ENCODE measurements at places on chromosomes 3 and 15.

DNA sequence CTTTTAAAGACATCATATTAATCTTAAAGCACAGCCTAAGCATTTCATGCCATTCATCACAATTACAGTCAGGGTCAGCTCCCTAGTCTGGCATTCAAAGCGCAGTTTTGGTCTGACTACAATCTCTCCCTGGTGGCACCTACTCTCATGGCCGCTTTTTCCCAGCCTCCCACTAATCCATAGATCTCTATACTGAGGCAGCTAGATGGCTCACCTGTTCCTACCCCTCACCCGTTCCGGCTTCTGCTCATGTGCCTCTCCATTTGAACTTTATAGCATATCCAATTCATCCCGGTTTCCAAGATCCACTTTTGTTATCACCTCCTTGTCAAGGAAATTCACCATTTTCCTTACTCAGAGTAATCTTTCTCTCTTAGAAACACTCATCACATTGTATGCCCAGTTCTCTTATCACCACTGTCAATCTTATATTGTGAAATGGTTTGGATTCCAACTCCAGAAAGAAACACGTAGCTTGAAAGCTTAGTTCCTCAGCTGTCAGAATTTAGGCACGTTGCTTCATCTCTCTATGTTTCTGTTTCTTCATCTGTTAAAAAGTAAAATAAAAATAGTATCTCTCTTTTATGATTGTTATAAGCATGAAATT lies 220.0 kb upstream of the UBE2E2 start:
- DNase-seq, result no peak

GRCh38 chr3:64488939-64489338 lies 198.9 kb downstream of the ADAMTS9 start:
- DNase-seq, result no peak

GRCh38 chr3:51307458-51307857 lies 77.6 kb upstream of the MANF start:
- no peak for DNase-seq

DNA sequence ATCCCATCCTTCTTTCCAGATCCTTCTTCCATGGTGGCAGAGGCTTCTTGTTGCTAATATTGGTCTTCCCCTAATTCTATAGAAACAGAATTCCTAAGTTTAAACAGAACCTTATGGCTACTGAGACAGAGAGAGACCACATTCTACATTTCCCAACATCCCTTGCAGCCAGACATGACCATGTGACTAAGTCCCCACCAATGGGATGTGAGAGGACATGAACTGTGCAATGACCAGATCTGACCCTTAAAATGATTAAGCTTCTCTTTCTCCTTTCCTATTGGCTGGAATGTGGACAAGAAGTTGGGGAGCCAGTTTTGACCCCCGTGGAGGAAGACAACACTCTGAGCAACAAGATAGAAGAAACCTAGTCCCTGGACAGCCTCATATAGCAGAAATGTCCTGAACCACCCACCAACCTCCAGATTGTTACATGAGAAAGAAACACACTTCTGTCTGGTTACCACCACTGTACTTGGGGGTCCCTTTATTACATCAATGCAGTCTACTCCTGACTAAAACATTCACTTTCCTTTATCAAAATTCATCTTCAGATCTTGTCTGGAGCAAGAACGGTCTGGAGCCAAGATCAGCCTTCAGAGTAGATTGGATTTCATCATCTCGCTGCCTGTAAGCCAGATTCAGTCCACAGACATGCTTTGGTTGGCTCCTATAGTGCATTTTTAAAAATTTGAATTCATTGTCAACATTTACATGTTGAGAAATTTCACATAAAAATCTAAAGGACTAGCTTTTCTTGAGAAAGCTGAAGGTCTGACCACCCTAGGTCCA lies 183.9 kb downstream of the SHQ1 start:
- no peak for DNase-seq

DNA sequence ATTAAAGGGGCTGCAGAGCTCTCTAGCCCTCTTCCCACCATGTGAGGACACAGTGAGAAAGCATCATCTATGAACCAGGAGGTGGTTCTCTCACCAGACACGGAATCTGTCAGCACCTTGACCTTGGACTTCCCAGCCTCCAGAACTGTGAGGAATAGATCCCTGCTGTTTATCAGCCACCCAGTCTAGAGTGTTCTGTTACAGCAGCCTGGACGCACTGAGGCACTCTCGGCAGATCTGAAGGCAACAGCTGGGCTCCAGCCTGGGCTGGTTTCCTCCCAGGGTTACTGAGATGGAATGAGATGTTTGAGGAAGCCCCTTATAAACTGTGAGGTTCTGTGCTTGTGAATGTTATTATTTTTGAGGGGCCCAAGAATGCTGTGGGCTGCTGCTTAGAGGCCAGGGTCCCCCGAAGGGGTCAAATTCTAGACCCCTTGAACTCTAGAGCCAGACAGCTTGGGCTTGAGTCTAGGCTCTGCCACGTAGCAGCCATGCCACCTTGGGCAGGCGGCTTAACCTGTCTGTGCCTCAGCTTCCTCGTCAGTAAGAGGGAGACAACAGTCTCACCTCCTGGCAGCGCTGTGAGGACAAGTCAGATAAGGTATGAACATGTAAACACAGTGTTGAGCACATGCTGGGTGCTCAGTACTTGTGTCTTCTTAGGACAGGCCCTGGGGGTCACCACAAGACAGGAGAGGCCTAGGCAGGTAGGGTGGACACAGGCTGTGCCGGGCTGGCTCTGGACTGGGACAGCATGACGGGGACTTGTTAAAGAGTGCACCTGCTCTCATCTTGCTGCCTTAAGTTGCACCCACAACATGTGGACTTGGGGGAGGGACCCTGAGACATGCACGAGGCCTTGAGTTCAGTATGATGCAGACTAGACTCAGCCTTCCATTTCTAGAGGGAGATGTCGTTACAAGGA lies 49.2 kb downstream of the MGLL start:
- DNase-seq, result no peak

DNA sequence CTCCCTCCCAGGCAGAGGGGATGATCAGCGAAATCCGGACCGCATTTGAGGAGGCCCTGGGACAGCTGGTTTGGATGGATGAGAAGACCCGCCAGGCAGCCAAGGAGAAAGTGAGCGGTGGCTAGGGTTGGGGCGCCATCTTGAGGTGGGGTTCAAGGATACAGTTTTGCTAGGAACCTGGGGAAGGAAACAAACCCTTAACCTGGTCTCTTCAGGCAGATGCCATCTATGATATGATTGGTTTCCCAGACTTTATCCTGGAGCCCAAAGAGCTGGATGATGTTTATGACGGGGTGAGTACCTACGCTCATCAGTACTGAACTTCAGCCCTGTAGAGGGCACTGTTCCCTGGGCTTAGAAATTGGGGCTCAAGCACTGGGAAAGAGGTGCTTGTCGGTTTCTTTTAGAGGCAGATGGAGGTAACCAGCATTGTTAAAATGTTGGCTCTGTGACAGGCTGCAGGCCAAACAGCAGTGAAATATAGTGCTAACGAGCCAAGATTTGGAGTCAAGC lies 9.6 kb upstream of the PSMD2 start:
- peak; percentile 78 for DNase-seq

DNA sequence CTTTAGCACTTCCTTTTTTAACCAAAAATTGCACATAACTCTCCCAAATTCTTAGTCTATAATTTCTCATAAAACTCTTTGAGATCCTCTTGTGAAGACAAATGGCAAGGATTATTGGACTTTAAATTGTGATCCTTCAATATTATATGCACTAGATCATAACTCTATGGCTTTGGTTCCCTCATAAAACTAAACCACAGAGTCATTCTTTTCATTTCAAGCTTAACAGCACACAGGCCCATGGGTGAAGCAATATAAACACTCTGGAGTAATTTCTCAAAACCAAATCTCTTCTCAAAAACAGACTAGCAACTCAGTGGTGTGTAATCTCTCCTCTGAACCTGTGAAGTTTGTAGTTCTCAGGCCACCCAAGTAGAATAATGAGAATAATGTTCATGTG lies 171.0 kb upstream of the NECTIN3 start:
- DNase-seq, result no peak

GRCh38 chr3:71817262-71817661 lies 32.3 kb upstream of the PROK2 start:
- no peak for DNase-seq

- no peak for DNase-seq
Measured at GRCh38 chr3:7630351-7630911, 769.5 kb downstream of the GRM7 start.

- DNase-seq, result no peak
Measured at GRCh38 chr3:182023843-182024242, 312.1 kb downstream of the SOX2 start.

- DNase-seq, result peak; percentile 84
Measured at GRCh38 chr3:23944861-23945662, at the start of gene NR1D2. Gene NR1D2, plus strand, starts transcription at chr3:23945286. Its CDS starts 293 bp downstream, at chr3:23945579.

DNA sequence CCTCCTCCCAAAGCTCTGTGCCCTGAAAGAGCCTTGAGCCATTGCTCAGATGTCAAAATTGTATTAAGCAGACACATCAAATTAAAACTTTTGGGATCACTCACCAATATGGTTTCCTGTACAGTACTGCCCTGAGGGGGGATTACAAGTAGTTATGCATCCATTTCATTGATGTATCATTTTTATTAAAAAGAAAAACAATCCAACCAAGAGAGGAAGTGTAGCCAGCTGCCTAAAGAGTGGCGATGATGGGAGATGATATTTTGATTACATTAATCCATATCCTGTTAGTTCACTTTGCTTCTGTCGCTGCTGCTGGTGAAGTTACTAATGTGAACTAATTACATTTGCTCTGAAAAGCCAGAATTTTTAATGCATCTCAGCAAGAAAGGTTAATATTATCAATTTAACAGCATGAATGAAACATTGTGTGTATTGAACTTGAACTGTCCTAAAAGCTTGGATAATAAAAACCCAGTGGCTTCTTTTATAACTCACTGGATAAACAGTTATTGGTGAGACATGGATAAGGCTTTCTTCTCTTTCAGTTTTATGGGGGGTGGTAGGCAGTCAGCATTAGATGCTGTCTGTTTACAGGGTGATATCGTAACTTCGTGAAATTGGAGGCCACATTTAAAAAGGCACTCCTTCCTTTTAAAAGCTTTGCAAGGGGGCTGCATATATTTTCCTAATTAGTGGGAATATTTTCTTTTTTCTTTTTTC lies 87.7 kb downstream of the IGF1R start:
- DNase-seq, result no peak

DNA sequence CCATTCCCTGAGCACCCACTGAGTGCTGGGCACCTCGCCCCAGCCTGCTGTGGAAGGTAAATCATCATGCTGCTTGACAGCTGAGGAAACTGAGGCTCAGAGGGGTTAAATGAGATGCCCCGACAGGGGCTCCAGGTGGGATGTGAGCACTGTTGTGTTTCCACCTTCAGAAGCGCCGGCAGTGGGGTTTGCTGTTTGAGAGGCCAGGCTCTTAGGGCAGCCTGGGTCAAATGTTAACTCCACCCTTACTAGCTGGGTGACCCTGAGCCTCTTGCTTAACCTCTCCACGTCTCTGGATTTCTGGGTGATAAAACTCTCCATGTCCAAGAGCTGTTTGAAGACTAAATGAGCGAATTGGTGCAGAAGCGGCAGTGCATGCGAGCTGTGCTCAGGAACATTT lies 43.1 kb downstream of the FAM3D start:
- no peak for DNase-seq

GRCh38 chr15:69826819-69827175 lies 270.9 kb downstream of the TLE3 start:
- no peak for DNase-seq

- no peak for DNase-seq
Measured at GRCh38 chr3:114329823-114330222, 36.0 kb downstream of the TIGIT start.

GRCh38 chr15:67290319-67290718 lies 35.7 kb downstream of the IQCH start:
- no peak for DNase-seq

- DNase-seq, result peak; percentile 30
Measured at GRCh38 chr3:139561959-139562676, 22.6 kb upstream of the RBP1 start.

GRCh38 chr3:55205990-55206389 lies 278.1 kb upstream of the LRTM1 start:
- DNase-seq, result no peak

DNA sequence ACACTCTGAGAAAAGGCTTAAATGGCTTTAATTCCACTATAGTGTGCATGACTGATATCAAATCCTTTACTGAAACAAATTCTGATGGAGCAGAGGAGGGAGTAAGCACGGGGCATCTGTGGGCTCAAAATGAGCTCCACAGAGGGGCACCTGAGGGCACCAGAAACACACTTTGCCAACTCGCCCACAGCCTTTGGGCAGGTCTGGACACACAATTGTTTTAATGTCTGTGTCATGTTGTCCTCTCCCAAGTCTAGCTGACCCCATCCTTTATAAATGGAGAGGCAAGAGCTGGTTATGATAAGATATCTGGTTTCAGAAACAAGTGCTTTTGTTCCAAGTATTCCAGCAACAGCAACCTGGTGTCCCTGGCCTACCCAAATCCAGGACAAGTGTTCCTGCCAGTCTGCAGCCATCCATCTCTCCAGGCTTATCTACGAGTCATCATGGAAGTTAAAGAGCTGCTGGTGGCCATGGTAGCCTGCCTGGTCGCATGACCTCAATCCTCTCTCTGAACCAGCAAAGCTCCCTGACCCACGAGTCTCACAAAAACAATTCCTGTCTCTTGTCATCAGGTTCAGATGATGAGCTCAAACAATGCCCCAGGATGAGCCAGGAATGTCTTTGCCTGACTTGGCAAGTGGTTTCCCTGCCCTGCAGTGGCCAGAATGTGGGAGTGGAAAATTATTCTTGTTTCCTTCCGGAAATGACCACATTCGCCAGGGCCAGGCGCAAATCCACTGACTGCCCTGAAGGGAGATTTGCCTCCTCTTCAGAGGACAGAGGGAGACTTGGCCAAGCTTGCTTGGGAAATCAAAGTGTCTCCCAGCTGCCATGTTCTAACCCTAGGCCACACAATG lies 64.4 kb upstream of the TPM1 start:
- DNase-seq, result no peak

DNA sequence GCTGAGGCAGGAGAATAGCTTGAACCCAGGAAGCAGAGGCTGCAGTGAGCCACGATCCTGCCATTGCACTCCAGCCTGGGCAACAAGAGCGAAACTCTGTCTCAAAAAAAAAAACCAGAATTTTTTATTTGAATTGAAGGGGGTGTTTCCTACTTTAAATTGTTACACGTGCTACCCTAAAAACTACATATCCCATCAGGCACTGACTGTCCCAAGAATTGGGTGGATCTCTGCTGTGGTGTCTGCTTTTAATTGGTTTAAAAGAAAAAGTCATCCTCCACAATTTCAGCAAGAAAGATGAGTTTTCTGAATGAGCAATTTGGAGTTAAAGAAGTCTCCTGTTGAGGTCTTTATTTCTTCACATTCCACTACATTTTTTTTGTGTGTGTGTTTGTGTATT lies 2.1 kb downstream of the PDIA3 start:
- DNase-seq, result peak; percentile 58

DNA sequence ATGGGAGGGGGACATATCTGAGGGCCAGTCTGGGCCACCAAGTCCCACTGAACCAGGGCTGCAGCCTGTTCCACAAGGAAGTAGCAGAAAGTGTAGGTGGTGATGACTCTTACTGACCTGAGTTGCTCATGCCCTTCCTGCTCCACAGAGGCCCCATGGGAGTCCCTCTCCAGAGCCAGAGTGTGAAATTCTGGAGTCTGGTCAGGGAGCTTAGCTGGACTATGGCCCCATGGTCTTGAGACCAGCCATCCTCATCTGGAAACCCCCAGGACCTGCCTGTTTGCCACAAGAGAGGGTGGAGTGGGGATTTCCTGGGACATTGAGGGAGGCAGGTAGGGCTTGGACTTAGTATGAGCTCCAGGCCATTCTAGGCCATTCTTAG lies 3.0 kb downstream of the SPINT1 start:
- DNase-seq, result no peak

GRCh38 chr3:65999606-66000005 lies 39.1 kb downstream of the MAGI1 start:
- no peak for DNase-seq
